ENCODE measurements at places on chromosomes 2 and 18.

GRCh38 chr2:67848551-67849285 lies 214.1 kb downstream of the C1D start:
- peaks cover 7% of the 10 kb centered on the region for H3K4me1 ChIP-seq
- H3K36me3 ChIP-seq, result no peaks in the 10 kb centered on the region
- H3K27ac ChIP-seq, result no peak overlapping the region
- no peak overlapping the region for H3K4me3 ChIP-seq
- DNase-seq, result no peak

- H3K27me3 ChIP-seq, result no peaks in the 10 kb centered on the region
- no peak overlapping the region for H3K4me3 ChIP-seq
- no peak overlapping the region for H3K27ac ChIP-seq
- H3K4me1 ChIP-seq, result peaks cover 11% of the 10 kb centered on the region
- H3K36me3 ChIP-seq, result no peaks in the 10 kb centered on the region
These were observed 4.9 kb upstream of the HS6ST1 start for GRCh38 chr2:128323555-128323931.

GRCh38 chr2:85525567-85525966 lies 13.4 kb upstream of the MAT2A start:
- H3K27ac ChIP-seq, result no peak overlapping the region
- no peaks in the 10 kb centered on the region for H3K27me3 ChIP-seq
- H3K4me3 ChIP-seq, result no peak overlapping the region

- no peak overlapping the region for H3K27ac ChIP-seq
- no peaks in the 10 kb centered on the region for H3K27me3 ChIP-seq
- no peak for DNase-seq
These were observed 230.7 kb downstream of the TXNL1 start for GRCh38 chr18:56407646-56408180.

DNA sequence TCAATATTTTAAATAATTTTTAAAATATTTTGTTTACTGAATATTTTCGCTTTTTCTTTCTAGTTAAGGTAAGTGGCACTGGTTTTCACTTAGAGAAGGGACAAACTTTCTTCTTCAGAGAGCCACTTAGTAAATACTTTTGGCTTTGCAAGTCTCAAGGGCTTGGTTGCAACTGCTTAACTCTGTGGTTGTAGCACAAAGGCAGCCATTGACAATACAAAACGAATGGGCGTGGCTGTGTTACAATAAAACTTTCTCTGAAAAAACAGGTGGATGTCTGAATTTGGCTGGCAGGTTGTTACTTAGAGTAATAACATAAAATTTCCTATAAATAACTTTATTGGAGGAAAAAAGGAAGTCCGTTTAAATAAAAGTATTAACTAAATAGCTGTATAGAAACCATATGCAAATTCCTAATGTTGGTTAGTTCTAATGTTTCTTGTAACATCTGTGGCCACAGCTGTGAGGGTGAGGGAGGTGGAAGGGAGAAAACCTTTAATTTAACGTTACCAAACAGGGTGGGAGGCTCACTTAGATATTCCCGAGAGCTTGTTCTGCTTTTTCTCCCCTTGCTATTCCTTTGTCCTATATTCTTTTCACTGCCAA lies 62.4 kb upstream of the TNP1 start:
- H3K36me3 ChIP-seq, result no peaks in the 10 kb centered on the region
- no peak overlapping the region for H3K4me3 ChIP-seq
- DNase-seq, result no peak
- no peaks in the 10 kb centered on the region for H3K4me1 ChIP-seq
- H3K27me3 ChIP-seq, result no peaks in the 10 kb centered on the region

DNA sequence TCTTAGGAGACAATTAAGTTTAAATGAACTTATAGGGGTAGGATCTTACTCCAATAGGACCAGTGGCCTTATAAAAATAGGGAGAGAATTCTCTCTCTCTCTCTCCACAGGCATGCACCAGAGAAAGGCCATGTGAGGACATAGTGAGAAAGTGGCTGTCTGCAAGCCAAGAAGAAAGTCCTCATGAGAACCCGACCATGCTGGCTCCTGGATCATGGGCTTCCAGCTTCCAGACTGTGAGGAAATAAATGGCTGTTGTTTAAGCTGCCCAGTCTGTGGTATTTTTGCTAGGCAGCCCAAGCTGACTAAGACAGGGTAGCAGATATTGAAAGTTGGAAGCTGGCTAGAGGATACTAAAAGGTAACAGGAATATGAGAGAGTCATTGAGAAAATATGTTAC lies 454.0 kb downstream of the NBAS start:
- no peak overlapping the region for H3K27ac ChIP-seq
- no peaks in the 10 kb centered on the region for H3K36me3 ChIP-seq
- DNase-seq, result no peak
- H3K4me3 ChIP-seq, result no peak overlapping the region
- no peaks in the 10 kb centered on the region for H3K27me3 ChIP-seq

DNA sequence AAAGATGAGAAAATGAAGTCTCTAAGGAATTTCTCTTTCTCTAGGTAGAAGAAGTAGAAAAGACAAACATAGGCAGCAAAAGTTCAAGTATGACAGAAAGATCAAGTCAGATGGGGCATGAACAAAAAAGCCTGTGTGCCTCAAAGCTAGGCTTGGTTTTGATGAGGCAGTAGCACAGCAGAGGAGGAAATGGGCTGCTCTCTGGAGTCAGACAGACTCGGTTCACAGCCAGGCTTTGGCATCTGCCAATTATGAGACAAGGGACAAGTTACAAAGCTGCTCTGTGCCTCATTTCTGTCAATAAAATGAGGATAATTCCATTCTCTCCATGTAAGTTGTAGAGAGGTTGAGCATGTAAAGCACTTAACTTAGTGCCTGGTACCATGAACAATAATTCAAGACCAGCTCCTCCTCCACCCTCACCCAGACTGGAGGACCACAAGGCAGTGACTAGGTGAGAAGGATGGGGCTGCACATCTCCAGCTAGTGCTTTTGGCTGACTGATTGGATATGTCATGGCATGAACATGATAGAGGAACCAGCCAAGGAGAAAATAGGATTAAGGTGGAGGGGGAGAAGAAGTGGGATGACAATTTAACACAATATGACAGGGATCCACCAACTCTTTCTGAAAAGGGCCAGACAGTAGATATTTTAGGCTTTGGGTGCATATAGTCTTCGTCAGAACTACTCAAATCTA lies 84.6 kb downstream of the TMEM163 start:
- no peak overlapping the region for H3K4me3 ChIP-seq
- no peak for DNase-seq
- no peaks in the 10 kb centered on the region for H3K27me3 ChIP-seq
- no peaks in the 10 kb centered on the region for H3K4me1 ChIP-seq
- H3K36me3 ChIP-seq, result no peaks in the 10 kb centered on the region
- H3K27ac ChIP-seq, result no peak overlapping the region
